ENCODE measurements at places on chromosomes 5 and 9.

GRCh38 chr5:138981586-138981985, 106.5 kb upstream of the LRRTM2 start:
- DNase-seq: no peak

DNA sequence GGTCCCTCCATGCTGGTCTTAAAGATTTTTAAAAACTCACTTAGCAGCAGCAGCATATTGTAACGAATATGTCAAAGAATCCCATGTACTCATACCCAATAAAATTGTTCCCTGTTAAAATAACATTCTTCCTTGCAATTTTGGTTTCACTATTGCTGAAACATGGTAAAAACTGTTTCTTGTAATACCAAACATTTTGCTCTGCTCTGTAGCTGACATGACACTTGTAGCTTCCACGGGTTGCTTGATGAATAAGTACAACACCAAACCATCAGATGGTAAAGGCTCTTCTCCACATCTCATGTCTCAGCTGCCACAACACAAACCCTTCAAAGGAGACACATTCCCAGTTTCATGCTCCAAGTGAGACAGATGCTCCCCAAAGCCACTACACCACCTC, 180.7 kb upstream of the PTGER4 start:
- no peak for DNase-seq

- no peak for DNase-seq
Measured at GRCh38 chr5:28404363-28405071, 1366.1 kb upstream of the CDH9 start.

DNA sequence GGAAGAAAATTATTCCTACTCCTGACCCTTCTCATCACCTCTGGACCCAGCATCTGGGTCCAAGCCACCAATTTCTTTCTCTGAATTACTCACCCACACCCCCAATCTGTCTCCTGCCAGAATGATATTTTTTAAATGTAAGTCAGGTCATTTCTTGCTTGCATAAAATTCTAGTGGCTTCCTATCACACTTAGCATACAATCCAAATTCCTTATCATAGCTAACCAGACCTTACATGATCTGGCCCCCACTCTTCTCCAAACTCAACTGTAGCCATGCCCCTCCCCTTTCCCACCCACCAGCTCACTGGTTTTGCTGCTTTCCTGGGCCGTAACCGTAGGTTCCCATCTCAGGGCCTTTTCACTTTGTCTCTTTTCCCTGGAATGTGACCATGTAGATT, 15.2 kb downstream of the HTR4 start:
- DNase-seq: no peak

GRCh38 chr5:11890777-11891176, 13.5 kb downstream of the CTNND2 start:
- no peak for DNase-seq

DNA sequence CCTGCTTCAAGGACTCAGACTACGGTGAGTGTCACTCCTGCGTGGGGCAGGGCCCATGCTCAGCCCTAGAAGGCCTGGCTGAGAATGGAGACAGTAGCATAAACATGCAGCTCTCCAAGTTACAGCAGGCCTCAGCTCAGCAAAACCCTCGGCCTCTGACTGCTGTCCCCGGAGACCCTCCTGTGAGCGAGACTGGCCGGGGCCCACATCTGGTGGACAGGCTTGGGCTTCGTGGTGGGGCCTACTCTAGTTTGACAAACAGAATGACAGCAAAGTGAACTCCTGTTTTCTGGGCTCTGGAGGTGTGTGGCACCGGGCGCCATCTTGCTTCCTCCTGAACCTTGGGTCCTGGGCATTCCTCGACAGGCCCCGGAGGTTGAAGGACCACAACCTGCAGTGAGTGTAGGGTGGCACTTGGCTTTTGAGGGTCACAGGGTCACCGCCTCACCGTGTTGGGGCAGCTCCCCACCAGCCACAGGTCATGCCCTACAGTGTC, 97.5 kb downstream of the PHF2 start:
- no peak for DNase-seq

GRCh38 chr5:80037366-80037765, 2.2 kb downstream of the THBS4 start:
- DNase-seq: no peak

GRCh38 chr9:79471580-79472543, 99.9 kb upstream of the TLE4 start:
- DNase-seq: no peak

- DNase-seq: peak; percentile 77
Measured at GRCh38 chr9:21802418-21803000, at the start of gene MTAP. MTAP (plus strand) TSS chr9:21802636; CDS start chr9:21802749, 113 bp downstream.

- DNase-seq: no peak
Measured at GRCh38 chr9:110820381-110820780, 151.8 kb downstream of the MUSK start.

- DNase-seq: no peak
Measured at GRCh38 chr5:174376726-174377373, 331.3 kb downstream of the NSG2 start.

- DNase-seq: no peak
Measured at GRCh38 chr9:93265301-93265971, 81.5 kb downstream of the WNK2 start.

DNA sequence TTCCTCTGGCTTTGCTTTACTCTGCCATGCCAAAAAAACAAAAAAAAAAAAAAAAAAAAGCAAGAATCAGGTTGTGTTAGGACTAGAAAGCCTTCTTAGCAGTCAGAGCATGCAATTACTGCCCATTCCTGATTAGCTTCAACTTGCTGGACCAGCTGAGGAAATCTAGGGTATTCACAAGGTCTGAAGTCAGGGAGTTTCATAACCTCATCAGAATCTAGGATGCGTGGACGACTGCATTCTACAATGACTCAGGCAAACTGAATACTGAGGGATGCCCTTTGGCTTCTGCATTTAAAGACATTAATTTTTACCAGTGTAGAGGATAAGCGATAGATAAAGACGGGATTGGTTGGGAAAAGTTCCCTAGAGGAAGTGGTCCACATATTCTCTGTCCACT, 39.2 kb upstream of the SHOC1 start:
- DNase-seq: no peak

- no peak for DNase-seq
Measured at GRCh38 chr9:113502427-113503034, 39.0 kb downstream of the RGS3 start.

GRCh38 chr5:98753507-98753906, 20.0 kb upstream of the RGMB start:
- no peak for DNase-seq

- no peak for DNase-seq
Measured at GRCh38 chr5:82639393-82640144, 361.4 kb upstream of the RPS23 start.

DNA sequence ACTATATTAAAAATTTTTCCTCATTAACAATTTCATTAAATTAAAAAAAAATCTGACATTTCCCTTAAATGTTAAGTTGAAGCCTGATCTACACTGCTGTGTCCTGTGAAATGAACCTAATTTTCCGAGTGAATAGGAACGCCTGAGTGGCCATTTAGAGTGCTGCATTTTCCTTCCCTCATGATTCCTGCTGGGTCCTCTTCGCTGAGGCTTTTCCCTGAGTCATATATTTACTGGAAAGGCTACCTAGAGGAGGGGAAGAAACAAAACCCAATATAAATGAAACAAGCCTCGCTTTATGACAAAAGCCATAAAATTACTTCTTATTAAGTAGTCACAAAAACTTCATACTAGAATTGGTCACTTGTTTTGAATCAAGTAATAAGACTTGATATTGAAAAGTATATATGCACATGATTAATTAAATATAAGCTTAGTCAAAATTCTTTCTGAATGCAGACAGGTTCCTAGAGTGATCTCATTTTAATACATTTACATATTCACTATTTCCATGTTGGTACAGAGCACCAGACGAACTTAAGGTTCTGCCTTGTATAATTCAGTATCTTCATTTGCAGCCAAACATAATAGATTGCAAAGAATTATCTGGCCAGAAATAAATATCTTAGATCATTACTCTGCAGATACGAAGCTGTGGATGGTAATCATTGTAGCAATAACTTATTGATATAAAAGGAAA, 6.3 kb upstream of the ISCA1 start:
- no peak for DNase-seq

- DNase-seq: no peak
Measured at GRCh38 chr5:133259199-133259997, 207.6 kb downstream of the HSPA4 start.

DNA sequence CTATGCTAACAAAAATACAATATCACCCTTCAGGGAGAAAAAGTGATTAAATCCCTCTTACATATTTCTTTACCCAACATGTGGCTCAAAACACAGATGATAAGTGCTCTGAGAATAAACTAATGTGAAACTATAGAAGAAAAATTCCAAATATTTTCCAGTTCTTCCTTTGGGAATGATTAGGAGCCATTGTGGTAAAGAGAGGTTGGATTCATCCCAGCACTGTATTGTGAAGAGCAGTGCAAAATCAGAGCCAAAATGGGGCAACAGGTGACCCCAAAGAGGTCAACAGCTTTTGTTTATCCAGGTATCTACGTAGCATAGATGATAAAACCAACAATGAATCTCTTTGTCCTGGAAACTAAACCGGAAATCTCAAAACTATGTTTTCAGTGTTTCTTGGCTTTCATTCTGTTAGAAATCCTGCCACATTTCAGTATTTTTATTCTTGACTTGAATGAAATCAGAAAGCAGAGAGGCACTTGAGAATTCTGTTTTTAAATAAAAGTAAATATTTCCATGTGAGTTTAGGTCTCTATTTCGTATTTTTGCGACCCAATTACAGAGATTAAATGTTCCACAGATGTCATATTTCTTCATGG, 120.4 kb upstream of the FST start:
- no peak for DNase-seq

GRCh38 chr5:132309679-132310078, 15.5 kb downstream of the SLC22A4 start:
- no peak for DNase-seq

GRCh38 chr5:176486189-176486757, 38.1 kb downstream of the FAF2 start:
- no peak for DNase-seq

DNA sequence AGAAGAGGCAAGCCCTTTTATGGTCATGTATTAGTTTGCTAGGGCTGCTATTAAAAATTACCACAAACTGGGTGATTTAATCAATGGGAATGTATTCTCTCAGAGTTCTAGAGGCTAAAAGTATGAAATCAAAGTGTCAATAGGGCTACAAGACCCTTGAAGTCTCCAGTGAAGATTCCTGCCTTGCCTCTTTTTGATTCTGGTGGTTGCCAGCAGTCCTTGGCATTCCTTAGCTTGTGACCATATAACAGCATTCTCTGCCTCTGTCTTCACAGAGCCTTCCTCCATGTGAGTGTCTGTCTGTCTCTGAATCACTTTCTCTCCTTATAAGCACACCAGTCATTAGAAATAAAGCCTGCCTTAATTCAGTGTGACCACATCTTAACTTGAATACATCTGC, 282.7 kb downstream of the KCNN2 start:
- DNase-seq: no peak

- no peak for DNase-seq
Measured at GRCh38 chr5:37014321-37014720, 137.8 kb downstream of the NIPBL start.

GRCh38 chr5:11733185-11733839, 170.9 kb downstream of the CTNND2 start:
- no peak for DNase-seq

GRCh38 chr9:91034521-91034920, 232.9 kb downstream of the SYK start:
- no peak for DNase-seq

- peak; percentile 24 for DNase-seq
Measured at GRCh38 chr9:134637696-134638501, 3.7 kb upstream of the COL5A1 start.

- DNase-seq: no peak
Measured at GRCh38 chr9:116933251-116933650, 246.1 kb downstream of the TRIM32 start.

DNA sequence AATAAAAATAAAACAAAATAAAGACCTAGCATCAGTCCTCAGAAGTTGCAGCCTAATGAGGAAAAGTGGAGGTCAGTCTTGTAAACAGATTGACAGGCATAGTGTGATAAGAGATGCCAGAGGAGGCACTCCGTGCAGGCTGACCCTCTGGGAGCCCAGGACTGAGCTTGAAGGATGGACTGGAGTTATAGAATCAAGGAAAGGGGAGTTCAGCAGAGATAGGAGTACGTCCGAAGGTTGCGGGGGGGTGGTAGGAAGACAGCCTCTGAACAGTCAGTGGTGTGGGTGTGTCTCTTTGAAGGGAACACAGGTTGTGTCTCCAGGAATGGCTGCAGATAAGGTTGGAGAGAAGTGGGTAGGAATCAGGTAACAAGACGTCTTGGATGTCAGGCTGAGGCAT, 126.1 kb upstream of the CPEB4 start:
- no peak for DNase-seq

- DNase-seq: no peak
Measured at GRCh38 chr5:68679041-68679440, 414.8 kb upstream of the SLC30A5 start.

DNA sequence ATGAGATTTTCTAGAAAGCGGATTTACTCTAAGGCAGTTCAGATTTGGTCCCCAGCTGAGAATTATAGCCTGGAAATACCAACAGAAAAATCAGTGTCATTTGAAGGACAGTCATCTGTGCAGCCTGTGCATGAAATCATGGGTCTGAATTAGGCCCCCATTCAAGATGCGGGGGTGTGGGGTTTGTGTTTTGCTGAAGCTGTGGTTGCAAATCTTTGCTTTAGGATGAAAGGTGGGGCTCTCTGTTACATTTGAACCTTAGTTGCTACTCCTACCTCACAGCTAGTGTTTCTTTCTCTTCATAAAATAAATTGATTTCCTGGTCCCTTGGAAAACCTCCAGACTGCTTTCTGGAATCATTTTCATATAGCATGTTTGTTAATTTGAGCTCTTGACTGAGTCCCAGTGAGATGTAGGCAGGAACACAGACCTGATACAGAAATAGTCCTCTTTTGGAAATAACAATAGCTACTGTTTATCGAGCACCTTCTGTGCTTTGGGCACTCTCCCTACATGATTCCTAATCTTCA, 4.8 kb upstream of the ABL1 start:
- no peak for DNase-seq

GRCh38 chr5:96706433-96707111, 44.4 kb downstream of the CAST start:
- DNase-seq: no peak

DNA sequence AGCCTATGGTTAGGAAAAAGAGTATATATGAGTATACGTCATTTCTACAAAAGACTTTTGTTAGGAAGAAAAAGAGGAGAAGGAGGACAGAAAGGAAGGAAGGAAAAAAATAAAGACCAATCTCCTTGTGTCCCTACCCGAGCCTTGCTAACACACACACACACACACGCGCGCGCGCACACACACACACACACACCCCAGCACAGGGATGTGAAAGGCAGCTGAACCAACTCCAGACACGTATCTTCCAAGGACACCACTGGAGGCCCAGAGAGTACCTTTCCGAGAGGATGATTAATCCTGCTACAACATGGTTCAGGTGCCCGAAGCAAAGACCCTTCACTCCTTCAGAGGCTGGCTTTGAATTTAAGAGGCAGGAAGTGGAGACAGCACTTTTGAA, 56.9 kb upstream of the GALNT10 start:
- no peak for DNase-seq

DNA sequence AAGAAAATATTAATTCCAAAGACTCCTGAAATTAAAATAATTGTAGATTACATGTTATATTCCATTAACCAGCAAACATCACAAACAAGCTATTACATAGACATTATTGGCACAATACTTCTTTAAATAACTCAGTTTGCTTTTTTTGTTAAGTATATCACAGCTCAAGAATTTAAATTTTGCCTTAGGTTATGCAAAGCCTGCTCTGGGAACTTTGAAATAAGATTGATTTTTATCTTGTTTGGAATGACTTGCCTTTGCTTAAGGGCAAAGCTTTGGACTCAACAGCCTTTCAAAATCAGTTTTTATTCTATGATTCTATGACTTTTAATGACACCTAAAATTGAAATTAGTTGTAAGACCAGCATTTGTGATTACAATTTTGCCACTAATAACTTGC, 78.2 kb downstream of the ALDH7A1 start:
- no peak for DNase-seq

All from SHP77 treated with DMSO at 0.1 percent for 48 hours (cell line).